HT-29 (cell line): ENCODE measurements at places on chromosomes 7 and 10. TPM values are rescaled to one million over a fixed set of nuclear protein-coding genes. Genes with fewer than 3 reads are reported as not detected.

Gene PI4K2A
- total RNA-seq, result 10.4 and 11.2 TPM in 2 replicates

Gene SPDYE9
- total RNA-seq, result not detected in 2 replicates

Gene PRKRIP1
- 34.8 and 38.8 TPM in 2 replicates for total RNA-seq

Gene NUTM2A
- 0.21 TPM in 1 of 2 replicates, not detected in the other for total RNA-seq

Gene ANXA8
- not detected in 2 replicates for total RNA-seq

DNA sequence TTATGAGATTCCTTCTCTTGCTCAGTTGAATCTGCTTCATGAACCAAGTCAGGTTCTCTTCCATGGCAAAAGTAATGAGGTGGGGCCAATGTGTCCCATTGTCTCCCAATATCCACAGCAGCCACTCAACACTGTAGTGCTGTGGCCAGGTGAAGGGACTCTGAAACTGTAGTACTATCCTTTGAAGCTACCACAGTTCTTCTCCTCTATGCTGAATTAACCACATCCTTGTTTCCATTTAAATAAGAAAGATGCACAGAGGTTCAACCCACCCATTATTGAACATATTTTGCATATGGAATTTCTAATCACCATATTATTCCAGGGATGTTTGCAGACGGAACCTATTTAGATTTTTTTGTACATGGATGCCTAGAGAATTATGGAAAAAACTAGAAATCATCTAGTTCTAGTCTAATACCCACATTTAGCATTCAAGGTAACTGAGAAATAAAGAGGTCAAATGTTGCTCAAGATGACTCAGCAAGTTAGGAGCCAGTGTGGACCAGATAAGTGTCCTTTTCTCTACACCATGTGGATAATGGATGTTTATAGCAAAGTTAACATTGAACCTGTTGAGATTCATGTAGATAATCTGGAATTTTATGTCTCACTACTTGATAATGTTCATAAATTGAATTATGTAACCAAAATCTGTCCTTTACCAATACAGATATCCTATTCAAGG, 64.5 kb downstream of the LRRTM3 start:
- DNase-seq, result no peak

GRCh38 chr7:41046221-41046761, 656.6 kb downstream of the INHBA start:
- DNase-seq, result no peak

DNA sequence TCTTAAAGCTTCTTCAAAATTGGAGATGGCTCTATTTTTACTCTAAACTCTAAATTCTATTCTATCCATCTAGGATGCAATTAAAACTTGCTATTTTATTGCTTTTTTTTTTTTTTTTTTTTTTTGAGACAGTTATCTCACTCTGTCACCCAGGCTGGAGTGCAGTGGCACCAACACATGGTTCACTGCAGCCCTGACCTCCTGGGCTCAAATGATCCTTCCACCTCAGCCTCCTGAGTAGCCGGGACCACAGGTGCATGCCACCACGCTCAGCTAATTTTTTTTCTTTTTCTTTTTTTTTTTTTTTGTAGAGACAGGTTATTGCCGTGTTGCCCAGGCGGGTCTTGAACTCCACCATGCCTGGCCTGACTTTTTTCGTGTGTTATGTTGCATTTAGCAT, 41.2 kb downstream of the DNAJC1 start:
- DNase-seq, result no peak

DNA sequence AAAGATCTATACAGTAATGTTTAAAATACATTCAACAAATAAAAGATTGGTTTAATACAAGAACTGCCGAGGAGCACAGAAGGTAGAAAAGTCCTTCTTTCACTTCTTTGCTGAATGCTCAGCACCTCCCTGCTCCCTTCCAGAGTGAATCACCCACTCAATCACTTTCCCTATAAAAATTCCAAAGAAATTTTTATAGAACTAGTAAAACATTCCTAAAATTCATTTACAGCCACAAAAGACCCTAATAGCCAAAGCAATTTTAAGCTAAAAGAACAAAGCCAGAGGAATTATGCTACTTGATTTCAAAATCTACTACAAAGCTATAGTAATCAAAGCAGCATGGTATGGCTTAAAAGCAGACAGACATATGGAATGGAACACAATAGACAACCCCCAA, 320.9 kb downstream of the PCLO start:
- DNase-seq, result no peak

DNA sequence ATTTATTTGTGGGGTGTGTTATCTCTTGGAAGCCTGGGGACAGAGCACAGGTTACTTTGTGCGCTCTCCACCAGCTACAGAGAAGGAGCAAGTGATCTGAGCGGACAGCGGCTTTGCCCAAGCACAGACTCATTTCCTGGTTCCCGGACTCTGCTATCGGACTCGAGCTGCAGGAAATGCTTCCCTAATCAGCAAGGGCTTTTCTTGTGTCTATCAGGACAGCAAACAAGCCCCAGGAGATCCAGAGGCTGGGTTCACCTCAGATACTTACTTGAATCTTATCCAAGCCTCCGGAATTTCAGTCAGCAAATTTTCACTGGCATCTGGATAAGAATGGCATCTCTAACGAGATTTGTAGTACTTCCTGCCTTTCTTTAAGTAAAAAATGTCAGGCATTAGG, 27.8 kb downstream of the MRC1 start:
- peak; percentile 15 for DNase-seq

DNA sequence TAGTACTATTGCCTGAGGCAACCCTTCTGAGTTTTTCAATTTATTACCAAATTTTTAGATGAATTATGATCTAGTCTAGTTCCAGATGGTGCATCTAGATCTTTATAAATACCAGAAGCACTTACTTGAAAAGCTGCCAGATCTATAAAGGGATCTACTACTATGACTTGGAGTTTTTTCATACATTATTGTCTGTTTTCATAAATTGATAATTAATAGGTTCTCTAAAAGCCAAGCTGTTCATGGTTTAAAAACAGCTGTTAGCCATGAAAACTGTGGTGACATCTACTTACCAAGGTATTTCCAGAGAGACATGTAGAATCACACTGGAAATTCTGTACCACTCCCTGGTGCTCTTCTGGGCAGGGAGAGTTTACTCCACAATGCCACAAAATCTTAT, 786.5 kb upstream of the C7orf33 start:
- no peak for DNase-seq

GRCh38 chr10:29304264-29304994, 15.6 kb downstream of the LYZL1 start:
- peak; percentile 78 for DNase-seq

DNA sequence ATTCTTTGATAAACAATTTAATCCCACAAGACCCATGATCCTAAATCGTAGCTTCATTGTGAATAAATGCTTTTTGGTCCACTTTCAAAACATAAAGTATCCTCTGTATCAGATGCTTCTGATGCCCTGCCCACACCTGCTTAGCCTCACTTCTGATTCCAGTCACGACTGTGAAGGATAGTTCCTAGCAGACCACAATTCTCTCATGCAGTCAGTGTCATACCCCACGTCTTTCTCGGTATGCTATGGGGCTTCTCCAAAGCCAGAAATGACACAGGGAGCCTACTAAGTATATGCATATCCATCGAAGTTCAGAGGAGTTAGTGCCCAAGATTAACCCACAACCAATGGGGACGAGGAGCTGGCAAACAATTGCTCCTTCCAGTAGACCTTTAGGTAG, 27.6 kb upstream of the CTNNA3 start:
- no peak for DNase-seq

DNA sequence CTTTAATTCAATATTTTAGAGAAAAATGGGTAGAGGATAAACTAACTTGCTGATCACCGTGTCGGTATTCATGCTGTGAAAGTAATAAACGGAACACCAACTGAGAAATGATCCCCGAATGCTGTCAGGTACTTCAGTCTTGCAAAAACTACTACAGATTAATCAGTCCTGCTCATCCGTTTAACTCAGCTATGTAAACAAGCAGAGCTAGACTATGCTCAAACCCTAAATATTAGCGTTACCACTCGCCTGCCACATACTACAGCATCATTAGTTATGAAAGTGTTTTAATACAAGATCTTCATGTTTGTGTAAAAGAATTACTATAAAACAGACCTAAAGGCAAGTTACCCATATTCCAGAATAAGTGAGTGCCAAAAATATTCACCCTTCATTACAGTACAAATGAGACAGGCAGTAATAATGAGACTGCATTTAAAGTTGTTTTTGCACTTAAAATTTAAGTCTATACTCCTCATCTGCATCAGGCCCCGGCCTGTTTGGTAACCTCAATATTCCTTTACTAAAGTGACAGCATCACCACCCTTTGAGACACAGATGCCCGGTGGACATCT, 952 bp downstream of the DNMBP start:
- DNase-seq, result peak; percentile 15
